ENCODE measurements at places on chromosomes 6 and 20.

DNA sequence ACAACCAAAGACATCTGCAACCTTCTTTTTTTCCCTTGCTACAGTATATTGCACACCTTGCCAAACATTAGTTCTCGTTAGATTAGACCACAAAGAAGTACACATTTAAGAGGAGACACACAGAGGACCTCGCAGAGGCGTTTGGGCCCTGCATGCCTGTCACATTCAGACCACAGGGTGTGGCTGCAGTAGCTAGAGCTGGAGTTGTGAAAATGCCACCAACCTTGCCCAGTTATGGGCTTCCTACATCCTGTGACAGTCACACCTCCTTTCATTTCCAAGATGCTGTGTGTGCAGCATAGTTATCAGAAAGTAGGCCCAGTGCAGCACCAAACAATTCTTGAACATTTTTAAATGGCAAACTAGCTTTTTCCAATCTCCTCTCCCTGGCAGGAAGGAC lies 2.4 kb downstream of the SYNE1 start:
- no peak for DNase-seq

GRCh38 chr6:161215876-161216615 lies 57.8 kb downstream of the AGPAT4 start:
- no peak for DNase-seq

- DNase-seq = no peak
These were observed 615 bp upstream of the UBE2J1 start for GRCh38 chr6:89353118-89353556.

DNA sequence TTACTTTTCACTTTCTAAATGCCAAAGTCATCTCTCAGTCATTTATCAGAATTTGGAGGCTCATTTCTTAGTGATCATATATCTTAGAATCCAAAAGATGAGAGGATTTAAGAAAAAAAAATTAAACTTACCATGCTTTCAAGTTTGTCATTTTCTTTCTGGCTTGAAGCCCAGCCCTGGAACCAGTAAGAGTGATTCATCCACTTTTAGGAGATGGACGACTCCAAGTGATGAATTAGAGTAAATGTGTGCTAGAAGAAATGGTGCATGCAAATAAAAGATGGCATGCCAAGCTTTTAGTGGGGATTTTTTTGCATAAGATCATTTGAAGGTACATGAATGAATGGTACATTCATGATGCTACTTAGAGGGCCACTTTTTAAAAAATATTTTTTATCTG lies 20.1 kb downstream of the PLCB1 start:
- DNase-seq = no peak

DNA sequence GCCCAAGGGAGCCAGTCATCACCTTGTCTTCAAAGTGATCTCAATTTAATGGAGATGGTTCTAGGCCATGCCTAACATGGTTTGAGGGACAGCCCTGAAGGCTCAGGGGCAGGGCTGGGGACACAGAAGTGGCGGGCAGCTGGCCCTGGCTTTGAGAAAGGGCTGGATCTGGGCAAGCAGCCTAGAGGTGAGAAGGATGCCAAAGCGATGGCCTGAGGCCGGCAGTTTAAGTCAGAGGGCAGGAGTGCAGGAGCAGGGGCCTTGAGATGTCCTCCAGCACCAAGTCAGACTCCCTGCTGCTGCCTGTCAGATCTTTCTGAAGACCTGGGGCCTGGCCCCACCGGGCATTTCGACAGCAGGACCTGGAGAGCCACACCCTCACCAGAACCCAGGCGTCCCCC lies 28.4 kb upstream of the APMAP start:
- no peak for DNase-seq

GRCh38 chr6:163743796-163744195 lies 329.3 kb downstream of the QKI start:
- no peak for DNase-seq

DNA sequence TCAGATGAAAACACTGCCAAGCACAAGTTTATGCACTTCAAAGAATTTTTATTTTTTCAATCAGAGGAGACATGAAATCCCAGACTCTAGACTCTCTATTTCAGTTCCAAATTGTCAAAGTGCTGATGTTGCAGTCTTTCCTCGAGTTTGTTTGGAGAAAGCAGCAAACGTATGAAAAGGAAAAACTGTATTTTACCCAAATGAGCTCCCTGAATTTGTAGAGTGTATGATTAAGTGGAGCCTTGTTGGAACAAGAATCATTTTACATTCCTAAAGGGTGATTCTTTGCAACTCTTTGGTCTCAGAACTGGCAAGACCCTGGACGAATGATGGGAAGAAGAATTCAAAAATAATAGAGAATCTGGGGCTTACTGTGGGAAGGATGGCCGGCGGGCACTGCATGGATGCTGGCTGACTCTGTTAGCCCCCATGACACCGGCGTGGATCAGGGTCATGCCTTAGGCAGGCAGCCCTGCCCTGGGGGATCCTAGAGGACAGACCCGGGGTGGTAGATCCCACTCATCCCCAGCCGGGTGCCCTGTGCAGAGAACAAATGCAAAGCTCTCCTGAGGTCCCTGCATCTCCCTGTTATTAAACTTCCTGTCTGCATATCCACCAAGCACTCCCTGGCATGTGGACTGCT lies 207.4 kb downstream of the FNDC1 start:
- DNase-seq = no peak

DNA sequence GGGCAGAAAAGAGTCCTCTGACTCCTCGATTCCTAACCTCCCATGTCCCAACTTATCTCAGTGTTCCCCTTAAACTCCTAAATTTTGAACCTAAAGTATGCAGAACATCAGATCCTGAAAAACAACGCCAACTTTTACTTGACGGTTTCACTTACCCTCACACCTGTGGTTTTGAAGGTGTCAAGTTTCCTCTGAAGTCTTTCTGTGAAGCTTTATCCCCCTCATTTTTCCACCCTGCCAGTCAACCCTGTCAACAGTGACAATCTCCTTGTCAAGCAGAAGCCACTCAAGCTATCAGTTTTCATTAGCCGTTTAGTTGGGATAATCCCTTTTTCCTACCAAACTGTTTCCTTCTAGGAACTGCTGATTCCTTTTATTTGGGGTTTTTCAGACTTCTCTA lies 245.4 kb upstream of the PREP start:
- DNase-seq = no peak

GRCh38 chr6:36599791-36600209 lies 5.6 kb downstream of the SRSF3 start:
- peak; percentile 39 for DNase-seq

GRCh38 chr20:59123011-59123677 lies 40.5 kb upstream of the ZNF831 start:
- DNase-seq = peak; percentile 31

GRCh38 chr6:2940851-2941250 lies 30.5 kb downstream of the SERPINB6 start:
- DNase-seq = no peak

- DNase-seq = no peak
These were observed 79.4 kb upstream of the OGFRL1 start for GRCh38 chr6:71209206-71209605.

DNA sequence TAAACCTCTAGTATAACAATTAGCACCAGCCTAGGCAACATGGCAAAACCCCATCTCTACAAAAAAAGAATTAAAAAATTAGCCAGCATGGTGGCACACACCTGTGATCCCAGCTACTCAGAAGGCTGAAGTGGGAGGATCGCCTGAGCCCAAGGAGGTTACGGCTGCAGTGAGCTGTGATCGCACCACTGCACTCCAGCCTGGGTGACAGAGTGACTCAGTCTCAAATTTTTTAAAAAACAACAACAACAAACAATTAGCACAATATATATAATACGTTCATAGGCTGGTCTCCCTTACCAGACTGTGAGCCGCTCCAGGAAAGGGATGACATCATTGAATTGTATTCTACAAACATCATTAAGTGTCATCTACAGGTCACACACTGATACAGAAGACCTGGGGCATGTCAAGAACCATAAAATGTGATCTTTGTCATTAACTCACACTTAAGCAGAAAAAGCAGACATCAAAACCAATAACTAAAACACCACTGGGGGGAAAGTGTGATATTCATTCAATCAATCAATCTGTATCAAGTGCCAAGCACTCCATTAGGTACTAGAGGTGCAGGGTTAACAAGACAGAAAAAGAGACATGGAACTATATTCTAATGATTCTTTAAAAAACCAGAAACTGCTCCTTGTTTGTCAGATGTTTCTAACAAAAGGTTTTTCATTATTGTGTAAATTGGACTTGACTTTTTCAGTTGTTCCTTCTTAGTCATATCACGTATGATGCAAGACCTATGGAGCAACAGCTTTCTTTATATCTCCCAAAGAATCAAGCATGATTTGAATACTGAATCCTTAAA lies 17.8 kb downstream of the MAP3K5 start:
- DNase-seq = no peak

DNA sequence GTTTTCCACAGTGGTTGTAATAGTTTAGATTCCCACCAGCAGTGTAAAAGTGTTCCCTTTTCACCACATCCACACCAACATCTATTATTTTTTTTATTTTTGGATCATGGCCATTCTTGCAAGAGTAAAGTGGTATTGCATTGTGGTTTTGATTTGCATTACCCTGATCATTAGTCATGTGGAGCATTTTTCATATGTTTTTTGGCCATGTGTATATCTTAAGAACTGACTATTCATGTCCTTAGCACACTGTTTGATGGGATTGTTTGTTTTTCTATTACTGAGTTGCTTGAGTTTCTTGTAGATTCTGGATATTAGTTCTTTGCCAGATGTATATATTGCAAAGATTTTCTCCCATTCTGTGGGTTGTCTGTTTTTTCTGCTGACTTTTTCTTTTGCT lies 820.1 kb downstream of the TENT5A start:
- no peak for DNase-seq

DNA sequence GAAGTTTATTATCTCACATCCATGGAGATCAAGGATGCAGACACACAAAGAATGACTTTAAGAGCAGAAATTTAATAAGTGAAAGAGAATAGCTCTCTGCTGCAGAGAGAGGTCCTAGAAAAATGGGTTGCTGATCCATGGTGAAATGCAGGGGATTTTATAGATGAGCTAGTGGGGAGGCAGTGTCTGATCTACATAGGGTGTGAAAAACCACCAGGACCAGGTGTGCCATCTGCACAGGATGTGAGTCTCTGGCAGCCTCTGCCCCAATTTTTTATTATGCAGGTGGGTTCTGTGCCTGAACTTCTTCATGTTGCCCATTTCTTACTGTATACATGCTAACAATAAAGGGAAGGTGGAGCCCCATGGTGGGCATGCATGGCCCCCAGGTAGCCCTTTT lies 19.9 kb upstream of the NANP start:
- no peak for DNase-seq

GRCh38 chr6:3386374-3386857 lies 70.4 kb downstream of the SLC22A23 start:
- DNase-seq = no peak

GRCh38 chr6:80535914-80536565 lies 429.6 kb downstream of the BCKDHB start:
- DNase-seq = no peak

DNA sequence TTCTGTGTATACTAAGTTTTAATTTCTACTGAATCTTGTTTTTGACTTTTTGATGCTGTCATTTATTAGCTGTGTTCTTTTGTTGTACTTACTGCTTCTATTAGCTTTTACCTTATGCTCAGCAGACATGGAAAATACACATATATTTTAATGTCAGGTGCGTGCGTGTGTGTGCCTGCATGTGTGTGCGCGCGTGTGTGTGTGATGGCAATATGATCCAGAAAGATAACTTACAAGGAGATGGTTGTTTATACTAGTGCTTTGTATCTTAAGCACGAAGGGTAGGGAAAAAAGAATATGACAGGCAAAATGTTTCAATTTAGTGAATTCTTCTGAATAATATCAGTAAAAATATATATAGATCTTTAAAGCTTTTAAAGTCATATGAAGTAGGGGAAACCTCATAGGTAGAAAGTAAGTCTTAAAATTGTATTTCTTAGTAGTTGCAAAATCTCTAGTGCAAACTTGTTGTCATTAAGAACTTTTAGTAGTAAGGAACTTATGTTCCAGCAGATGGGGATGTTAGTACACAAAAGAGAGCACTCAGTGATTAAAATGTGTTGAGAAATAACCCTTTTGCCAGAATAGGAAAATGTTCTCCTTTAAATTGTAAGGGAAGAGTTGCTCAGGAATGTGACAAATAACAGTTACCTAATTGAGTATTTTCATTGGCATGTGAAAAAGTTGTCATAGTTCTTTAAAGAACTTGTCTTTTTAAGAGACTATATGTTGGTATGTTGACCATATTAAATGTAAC lies 13.2 kb downstream of the QKI start:
- DNase-seq = no peak

DNA sequence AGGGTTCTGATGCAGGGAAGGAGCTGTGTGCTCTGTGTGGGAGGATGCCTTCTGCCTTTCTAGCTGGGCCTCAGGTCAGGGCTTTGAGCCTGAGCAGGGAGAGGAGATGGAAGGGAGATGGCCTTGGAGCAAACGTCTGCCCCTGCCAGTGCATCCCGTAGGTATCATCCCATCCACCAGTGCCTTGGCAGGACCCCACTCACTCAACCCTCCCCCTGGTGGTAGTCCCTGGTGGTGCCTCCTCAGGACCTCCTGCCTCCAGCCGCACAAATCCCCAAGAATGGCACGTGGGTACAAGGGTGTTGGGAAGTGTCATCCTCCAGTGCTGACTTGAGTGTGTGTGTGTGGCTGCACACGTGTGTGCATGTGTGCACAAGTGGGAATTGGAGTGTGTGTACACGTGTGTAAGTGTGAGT lies 23.1 kb upstream of the MICB start:
- DNase-seq = no peak

GRCh38 chr6:157240059-157240959 lies 83.0 kb downstream of the TMEM242 start:
- no peak for DNase-seq

DNA sequence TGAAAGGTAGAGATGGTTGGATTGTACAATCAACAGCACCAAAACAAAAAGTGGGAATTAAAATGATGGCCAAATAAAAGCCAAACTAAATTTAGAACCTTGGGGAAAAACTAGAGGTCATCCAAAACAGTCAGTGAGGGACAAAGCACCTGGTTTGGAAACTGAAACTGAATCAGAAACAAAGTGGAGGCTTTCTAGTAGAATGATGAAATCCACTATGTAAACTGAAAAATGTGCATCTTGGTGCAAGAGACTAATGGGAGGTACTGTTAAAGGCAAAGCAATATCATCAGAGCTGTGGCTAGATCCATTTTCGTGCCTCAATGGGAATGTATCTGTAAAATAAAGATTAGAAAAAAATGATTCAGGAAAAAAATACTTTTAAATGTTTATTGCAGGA lies 380.0 kb upstream of the GJE1 start:
- DNase-seq = no peak

DNA sequence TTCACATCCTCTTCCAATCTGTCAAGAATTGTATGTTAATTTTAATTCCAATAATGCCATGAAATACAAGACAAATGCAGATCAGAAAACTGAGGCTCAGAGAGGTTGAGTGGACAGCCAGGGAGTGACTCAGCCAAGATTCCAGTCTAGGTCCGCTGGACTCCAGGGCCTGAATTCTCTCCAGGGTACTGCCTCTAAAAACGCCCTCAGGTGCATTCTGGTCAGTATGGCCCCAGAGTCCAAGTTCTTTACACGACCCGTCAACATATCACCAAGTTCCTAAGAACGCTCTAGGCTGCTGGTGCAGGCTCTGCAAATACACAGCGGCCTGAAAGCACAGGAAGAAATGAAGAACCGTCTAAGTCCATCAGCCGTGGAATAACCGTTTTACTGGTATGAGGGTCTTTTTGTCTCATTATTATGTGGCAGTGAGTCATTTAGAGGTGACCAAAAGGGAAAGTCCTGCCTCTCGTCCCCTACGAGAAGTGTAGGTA lies 709 bp upstream of the ASXL1 start:
- no peak for DNase-seq

GRCh38 chr6:88712243-88712936 lies 251.0 kb downstream of the RNGTT start:
- DNase-seq = no peak

- no peak for DNase-seq
These were observed 248.8 kb downstream of the KHDC1L start for GRCh38 chr6:72976484-72976883.

- DNase-seq = no peak
These were observed 32.4 kb downstream of the JPH2 start for GRCh38 chr20:44154521-44155001.
